ENCODE measurements at places on chromosomes 11 and 22.
A peak's percentile ranks its signal among the peaks of the same experiment; 100 is the strongest.

DNA sequence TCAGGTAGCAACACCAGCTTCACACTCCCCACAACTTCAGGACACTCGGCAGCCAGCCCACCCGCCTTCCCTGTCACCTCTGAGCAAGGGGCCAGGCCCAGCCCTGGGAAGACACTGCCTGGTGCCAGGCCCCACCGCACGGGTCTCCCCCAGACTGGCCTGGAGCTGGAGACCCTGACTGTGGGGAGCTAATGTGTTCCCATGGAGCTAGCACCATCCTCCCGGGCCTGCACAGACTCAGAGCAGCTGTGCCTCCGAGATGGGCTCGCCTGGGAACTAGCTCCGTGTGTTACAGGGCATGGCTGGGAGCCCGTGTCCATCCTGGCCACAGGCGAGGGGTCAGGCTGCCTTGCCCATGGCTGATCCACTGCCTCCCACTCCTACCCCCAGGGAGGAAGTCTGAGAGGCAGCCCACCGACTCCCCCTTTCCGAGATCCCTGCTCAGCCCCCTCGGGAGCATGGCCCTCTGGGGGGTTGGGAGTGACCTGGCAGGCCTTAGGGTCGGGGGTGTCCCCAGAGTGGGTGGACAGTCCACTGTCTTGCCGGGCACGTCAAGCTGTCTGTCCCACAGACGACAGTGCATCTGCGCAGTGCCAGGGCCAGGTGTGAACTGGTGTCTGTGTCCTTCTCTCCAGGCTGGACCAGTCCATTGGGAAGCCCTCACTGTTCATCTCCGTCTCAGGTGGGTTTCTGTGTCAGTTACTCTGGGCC is 76.7 kb upstream of the KCNQ1OT1 start:
- peak; percentile 75 for DNase-seq

GRCh38 chr22:23220485-23221350 is 40.4 kb downstream of the BCR start:
- no peak for DNase-seq

DNA sequence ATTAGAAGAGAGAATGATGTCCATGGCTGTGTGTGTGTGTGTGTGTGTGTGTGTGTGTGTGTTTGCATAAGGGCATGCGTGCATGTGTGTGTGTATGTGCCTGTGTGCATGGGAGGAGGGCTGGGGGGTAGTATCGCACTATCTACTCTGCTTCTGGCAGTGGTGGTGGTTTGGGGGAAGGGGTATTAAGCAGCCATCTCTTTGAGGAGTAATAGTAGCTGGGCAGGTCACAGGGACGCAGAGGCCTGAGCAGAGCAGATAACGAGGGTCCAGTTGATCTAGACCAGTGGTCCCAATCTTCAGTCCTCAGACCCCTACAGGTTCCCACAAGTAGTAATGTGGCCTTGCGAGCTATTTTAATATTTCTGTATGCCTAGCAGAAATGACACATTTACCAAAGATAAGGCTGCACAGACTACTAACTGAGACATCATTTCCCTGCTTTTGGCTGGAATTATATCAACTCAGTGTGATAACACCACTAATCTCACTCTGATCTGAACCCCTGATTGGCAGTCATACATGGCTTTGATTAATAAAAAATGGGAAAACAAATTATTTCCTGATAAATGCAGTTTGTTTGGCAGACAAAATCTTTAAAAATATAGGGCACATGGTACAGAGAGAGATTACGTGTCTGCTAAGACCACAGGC is 354.3 kb downstream of the BUD13 start:
- DNase-seq: no peak

DNA sequence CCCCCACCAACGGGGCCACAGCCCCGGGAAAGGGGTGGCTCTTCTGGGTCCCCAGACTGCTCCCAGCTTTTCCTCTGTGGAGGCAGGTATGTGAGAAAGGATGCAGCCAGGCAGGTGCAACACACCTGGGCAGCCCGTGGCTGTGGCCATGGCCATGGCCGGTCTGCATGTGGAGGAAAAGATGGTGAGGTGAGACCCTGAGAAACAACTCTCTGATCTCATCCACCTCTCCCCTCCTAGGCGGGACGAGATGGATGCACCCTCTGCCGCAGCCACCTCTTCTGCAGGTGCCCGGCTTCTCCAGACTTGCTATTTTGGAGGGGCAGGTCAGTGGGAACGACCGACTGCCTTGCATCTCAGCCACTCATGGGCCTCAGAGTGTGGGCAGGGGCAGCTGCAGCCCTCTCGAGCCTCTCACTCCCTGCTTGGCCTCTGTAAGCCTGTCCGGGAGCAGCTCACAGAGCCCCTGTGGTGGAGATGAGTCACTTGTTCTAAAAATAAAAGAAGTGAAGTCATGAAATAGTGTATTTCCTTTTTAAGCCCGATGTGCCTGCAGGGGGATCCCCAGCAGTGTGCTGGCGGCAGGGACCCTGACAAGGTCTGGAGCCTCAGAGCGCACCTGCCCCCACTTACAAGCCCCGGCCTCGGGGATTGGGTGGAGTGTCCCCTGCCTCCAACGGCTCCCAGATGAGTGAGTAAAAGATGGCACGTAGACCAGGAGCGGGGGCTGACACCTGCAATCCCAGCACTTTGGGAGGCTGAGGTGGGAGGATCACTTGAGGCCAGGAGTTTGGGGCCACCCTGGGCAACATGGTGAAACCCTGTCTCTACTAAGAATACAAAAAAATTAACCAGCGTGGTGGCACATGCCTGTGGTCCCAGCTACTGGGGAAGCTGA is 10.7 kb downstream of the SMIM38 start:
- DNase-seq: peak; percentile 84

- DNase-seq: no peak
Measured at GRCh38 chr11:72848846-72849466, 34.7 kb downstream of the ATG16L2 start.

DNA sequence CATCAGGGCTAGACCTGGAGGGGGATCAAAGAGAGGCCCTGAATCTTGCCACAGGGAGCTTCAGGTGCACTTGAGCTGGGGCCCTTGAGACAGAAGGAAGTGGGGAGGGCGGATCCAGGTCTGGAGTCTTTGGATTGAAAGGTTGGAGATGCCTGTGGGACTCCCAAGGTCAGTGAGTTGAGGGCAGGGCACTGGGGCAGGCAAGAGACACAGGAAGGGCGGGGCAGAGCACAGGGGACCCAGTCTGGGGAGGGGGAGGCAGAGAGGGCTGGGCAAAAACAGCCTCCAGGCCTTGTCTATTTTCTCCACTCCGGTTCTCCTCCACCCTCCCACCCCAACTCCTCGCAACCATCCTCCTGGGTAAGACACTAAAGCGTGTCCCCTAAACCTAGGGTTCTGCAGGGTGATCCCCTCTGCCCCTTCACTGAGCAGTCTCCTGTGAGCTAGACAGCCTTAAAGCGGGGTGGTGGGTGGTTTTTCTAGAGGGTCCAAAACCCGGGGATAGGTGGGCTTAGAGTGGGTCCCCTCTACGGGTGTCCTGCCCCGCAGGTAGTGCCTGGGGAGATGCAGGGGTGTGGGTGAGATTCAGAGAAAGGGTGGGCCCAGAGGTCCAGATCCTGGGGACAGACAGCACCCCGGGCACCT is 38.6 kb upstream of the CELSR1 start:
- no peak for DNase-seq

DNA sequence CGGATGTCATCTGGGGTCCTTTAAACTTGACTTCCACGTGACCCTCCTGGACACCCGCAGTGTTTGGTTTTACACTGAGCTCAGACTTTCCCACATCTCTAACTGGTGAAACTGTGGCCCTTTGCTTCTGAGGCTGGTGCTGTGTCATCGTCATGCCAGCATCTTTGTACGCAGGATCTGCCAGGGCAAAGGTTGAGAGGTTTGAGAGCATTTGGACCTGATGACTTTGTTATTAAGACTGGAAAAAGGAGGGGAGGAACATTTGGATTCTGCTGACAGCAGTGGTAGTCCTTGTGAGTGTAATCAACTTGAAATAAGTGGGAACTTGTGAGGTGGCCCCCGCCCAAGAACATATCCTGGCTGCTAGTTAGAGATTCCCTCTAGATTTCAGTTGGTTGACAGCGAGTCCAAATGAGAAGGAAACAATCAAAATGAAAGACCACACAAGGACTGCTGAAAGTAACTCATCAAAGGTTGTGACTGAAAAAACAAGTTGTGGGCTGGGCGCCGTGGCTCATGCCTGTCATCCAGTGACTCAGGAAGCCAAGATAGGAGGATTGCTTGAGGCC is 102.5 kb downstream of the KIAA1671 start:
- no peak for DNase-seq

GRCh38 chr11:20355221-20356219 is 8.0 kb upstream of the HTATIP2 start:
- no peak for DNase-seq

DNA sequence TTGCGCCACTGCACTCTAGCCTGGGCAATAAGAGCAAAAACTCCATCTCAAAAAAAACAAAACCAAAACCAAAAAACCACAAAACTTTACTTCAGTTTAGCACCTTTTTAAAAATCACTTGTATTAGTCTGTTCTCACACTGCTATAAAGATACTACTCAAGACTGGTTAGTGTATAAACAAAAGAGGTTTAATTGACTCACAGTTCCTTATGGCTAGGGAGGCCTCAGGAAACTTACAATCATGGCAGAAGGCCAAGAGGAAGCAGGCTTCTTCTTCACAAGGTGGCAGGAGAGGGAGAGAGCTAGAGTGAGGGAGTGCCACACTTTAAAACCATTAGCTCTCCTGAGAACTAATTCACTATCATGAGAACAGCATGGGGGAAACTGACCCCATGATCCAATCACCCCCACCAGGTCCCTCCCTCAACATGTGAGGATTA is 261.3 kb downstream of the TMEM135 start:
- DNase-seq: no peak

- DNase-seq: no peak
Measured at GRCh38 chr11:43937434-43938411, 4.7 kb upstream of the C11orf96 start.

- no peak for DNase-seq
Measured at GRCh38 chr11:100932474-100933100, 197.0 kb downstream of the PGR start.

DNA sequence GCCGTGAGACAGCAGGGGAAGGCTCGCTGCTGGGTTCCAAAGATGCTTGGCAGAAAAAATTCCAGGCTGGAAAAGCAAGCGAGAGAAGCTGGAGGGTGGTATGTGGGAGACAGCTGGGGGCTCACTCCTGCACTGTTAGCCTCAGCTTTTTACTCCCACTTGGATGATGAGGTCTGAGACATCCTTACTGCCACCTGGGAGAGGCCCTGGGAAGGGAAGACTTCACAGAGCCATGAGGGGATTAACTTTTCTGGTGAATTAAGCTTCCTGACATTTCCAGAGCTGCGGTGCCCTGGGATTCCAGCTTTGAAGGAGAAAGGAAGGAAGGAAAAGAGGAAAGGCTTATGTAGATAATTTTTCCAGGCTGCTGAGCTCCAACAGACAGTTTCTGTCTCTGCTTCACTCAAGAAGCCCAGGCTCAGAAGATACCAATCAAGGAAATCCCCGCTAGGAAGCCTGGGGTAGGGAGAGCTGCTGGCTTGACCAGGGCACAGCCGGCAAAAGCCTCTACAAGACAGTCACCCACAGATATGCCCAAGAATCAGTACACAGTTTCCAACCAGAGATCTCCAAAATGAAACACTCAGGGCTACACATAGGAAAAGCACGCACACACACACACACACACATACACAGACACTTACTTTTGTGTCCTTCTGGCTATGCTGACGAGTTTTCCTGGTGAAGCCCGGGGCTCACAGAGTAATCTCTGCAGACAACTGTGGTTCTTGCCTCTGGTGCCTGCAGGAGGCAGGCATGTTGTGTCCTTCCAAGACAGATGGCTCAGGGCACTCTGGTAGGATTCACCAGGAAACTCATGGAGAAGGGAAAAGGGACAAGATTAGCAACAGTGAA is 907 bp downstream of the MCHR1 start:
- DNase-seq: no peak

- DNase-seq: no peak
Measured at GRCh38 chr22:37805810-37806277, 1.9 kb upstream of the GCAT start.

DNA sequence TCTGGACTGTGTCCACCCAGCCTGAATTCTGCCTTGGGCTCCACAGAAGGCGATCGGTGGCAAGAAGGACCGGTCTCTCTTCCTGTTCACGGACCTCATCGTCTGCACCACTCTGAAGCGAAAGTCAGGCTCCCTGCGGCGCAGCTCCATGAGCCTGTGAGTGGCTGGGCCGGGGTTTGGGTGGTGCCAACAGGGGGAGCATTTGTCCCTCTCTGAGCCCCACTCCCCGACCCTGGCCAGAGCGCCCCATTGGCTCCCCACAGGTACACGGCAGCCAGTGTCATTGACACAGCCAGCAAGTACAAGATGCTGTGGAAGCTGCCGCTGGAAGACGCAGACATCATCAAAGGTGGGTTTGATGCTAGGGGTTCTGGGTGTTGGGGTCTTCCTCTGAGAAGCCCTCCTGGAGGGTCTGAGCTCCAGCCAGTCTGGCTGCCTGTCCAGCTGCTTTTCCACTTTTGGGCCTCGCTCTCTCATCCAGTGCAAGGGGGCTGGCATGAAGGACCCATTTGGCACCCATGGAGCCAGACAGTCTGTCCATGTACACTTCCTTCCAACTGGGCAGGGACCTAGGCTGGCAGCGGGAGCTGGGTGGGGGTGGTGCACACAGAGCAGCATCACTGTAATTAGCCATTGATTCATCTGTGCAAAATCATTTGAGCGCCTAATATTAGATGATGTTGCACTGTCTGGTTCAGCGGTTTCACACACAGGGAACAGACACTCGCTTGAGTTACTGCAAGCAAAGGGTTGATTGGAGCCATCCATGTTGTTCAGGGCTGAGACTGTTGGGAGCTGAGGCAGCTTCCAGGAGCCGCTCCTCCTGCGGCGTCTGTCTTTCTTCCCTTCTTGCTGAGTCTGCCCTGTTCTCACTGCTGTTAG is 19.0 kb upstream of the RELT start:
- no peak for DNase-seq

DNA sequence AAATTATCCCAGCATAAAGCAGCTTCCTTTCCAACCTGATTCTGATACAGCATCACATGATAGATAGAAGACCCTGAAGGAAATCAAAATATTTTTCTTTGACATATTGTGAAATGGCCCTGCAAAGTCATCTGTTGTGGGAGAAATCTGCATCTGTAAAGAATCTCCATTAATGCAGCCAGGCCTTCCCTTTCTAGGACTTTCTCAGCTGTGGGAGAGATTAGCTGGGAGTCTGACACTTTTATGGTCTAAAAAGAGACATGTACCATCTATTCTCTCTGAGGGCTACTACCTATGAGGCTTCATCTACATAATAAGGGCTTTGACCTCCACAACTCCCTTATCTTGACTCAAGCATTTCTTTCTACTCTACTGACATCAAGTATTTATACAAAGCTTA is 238.1 kb downstream of the SWAP70 start:
- DNase-seq: no peak

- no peak for DNase-seq
Measured at GRCh38 chr22:32421484-32421883, 9.4 kb upstream of the RTCB start.

GRCh38 chr11:132357811-132358572 is 987.6 kb downstream of the NTM start:
- DNase-seq: no peak

- no peak for DNase-seq
Measured at GRCh38 chr22:26642465-26643417, 14.6 kb upstream of the MIAT start.
